SK-N-DZ (cell line): ENCODE measurements at places on chromosomes 7 and 10.
A peak's percentile ranks its signal among the peaks of the same experiment; 100 is the strongest.

- no peak for DNase-seq
Measured at GRCh38 chr10:31921031-31921430, 7.6 kb downstream of the ARHGAP12 start.

DNA sequence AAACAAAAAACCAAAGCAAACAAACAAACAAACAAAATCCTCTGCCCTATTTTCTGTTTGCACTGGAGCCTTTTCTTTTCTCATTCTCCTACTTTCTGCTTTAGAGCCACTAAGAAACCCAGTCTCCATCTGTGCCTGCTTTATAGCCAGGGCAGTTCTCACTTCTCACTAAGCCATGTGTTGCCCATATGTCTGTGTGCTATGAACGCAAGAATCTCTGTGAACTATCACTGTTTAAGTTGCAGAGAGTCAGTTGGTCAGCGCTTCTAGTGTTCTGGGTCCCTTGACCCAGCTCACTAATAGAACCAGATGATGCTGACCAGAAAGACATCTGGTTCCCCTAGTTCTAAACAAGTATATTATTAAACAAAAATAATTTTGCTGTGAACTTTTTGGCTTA lies 81.4 kb downstream of the FAM185A start:
- DNase-seq, result no peak

DNA sequence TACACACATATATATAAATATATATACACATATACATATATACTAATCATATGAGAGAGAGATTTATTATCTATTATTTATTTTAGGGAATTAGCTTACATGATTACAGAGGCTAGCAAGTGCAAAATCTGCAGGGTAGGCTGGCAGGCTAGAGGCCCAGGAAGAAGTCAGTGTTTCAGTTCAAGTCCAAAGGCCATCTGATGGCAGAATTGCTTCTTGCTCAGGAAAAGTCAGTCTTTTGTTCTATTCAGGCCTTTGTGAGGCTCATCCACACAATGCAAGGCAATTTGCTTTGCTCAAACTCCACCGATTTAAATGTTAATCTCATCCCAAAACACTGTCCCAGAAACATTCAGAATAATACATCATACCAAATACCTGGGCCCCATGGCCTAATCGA lies 2.6 kb upstream of the C10orf120 start:
- no peak for DNase-seq

GRCh38 chr10:131774681-131775085 lies 126.1 kb upstream of the PPP2R2D start:
- DNase-seq, result no peak

GRCh38 chr7:94556028-94556427 lies 46.4 kb downstream of the CASD1 start:
- DNase-seq, result no peak

DNA sequence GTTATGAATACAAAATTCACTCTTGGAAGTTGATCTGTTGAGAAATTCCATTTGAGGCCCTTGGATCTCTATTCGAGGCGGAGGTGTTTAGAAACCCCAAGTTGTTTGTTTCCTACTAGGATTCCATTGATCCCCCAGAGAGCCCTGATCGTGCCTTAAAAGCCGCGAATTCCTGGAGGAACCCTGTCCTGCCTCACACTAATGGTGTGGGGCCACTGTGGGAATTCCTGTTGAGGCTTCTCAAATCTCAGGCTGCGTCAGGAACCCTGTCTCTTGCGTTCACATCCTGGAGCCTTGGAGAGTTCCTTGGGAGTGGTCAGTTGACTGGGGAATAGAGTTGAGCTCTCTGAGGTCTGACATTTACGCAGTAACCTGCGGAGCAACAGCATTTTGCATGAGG lies 1.2 kb downstream of the CFAP69 start:
- no peak for DNase-seq

- DNase-seq, result no peak
Measured at GRCh38 chr7:45185028-45185863, 27.7 kb downstream of the RAMP3 start.

- DNase-seq, result no peak
Measured at GRCh38 chr10:79123547-79123963, 54.8 kb downstream of the ZMIZ1 start.

DNA sequence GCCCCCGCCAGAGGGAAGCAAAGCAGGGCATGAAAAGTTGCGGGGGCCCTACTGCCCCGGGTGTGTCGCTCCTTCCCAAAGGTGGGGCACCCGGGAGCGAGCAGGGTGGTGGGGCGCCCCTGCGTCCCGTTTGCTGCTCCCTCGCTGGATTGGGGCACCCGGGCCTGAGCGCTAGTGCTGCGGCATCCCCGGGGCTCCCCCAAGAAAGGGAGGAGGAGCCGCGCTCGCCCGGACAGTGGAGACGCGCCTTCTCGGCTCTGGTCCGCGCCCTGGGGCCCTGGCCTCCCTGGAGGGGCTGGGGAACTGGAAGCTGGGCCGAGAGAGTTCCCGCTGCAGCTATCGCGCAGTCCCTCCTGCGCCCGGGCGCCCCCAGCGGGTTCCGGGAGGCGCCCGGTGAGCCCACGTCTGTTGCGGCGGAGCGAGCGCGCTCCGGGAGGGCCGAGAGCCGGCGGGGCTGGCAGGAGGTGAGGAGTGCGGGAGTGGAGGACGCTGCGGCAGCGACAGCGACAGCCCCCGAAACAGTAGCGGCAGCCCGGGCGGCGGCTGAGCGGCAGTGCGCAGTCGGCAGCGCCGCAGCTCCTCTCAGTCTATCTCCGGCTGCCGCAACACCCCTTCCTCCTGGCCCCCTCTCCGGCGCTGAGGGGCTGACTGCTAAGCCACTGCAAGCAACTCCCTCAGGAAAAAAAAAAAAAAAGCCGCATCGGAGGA lies 504 bp upstream of the BMPER start:
- peak; percentile 57 for DNase-seq

DNA sequence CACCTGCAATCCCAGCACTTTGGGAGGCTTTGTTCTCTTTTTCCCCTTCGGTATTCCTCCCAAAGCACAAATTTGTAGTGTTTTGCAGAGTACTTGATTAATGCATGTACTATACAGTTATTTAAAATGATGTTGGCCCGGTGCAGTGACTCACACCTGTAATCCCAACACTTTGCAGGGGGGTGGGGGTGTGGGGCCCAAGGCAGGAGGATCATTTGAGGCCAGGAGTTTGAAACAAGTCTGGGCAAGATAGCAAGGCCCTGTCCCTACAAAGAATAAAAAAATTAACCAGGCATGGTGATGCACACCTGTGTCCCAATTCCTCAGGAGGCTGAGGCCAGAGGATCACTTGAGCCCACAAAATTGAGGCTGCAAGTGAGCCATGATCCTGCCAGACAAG lies 26.8 kb upstream of the FOXK1 start:
- no peak for DNase-seq

- DNase-seq, result no peak
Measured at GRCh38 chr10:119253433-119254174, 46.2 kb downstream of the GRK5 start.

GRCh38 chr7:17304926-17305325 lies 6.5 kb downstream of the AHR start:
- no peak for DNase-seq

DNA sequence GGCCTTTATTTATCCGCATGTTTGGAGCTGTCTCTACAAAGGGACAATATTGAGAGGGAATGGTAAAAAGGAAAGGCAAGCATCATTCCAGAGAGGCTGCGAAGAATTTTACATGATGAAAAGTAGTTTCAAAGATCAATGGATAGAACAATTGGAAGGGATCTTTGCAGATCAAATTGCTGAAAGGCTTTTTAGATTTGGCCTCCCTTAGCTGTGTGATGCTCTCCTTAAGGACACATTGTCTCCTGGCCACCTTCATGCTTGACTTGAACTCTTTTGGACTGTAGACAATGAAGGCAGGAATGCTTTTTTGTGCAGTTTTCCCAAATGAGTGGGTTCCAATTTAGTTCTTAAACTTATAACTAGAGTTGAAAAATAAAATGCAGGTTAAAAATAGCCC lies 344.7 kb downstream of the ARL4A start:
- DNase-seq, result no peak

- no peak for DNase-seq
Measured at GRCh38 chr7:22443370-22444180, 56.4 kb downstream of the STEAP1B start.

DNA sequence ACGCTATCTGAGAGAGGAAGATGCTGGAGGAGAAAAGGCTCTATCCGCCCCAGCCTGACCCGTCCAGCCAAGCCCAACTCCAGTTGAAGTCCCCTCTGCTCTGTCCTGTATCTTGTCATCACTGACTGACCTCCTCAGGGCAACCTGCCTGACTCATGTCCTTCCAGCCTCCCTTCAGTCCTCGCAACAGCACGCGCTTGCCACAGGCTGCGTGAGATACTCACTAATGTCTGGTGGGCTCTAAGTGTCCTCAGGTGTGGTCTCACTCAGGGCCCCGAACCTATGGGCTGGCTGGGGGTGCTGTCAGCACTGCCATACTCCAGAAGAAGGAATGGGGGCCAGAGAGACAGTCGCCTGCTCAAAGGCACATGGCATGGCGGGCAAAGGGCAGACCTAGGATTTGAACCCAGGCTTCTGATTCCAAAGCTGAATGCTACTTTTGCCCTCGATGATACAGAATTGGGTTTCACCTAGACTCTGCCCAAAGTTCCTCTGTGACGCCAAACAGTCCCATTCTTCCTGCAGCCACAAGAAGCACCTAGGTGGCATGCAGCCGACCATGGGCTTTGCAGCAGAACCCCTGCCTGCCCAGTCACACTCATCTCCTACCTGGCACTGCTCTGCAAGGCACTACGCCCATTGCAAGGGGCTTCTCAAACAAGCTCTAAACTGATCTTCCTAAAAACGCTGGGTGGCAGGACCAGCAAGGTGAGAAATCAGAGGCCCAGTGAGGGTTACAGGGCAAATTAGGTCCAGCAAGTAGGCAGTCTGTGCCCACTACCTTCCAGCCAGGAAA lies 8.5 kb downstream of the FAM53B start:
- no peak for DNase-seq

DNA sequence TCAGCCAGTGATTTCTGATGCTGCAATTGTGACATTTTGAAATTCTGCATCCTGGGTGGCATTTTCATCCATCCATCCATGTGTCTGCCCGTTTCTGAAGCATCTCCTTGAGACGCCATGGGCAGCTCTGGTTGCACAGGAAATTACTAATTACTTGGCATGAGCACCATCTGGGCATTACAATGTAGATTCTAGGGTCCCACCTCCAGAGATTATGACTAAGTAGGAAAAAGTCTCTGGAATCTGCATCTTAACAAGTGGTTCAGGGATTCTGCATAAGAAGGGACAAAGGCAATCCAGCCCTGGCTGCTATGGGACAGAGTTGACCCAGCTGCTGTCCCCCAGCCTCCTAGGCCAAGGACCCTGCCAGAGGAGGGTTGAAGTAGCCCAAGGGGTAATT lies 65.3 kb downstream of the CUZD1 start:
- no peak for DNase-seq

- DNase-seq, result peak; percentile 56
Measured at GRCh38 chr7:74061840-74062539, 21.6 kb upstream of the LIMK1 start.

- DNase-seq, result no peak
Measured at GRCh38 chr7:135253851-135254771, 20.5 kb downstream of the STRA8 start.

DNA sequence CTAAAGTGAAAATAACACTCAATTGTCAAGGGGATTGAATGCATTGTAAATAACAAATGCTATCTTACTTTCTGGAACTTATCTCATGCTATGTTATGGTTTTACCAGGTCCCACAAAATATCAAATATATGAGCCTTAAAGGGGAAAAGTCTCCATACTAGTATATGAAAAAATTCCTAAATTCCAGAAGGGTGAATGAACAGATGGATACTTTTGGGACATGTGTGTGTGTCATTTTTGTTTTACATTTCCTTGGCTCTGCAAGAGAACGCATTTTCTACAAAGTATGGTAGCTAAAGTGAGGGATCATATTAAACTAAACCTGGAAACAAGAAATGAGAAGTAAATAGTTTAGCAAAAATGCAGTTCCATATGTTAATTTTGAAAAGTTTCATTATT lies 682.8 kb downstream of the INHBA start:
- no peak for DNase-seq

- no peak for DNase-seq
Measured at GRCh38 chr10:69406302-69406811, 10.4 kb downstream of the TACR2 start.

DNA sequence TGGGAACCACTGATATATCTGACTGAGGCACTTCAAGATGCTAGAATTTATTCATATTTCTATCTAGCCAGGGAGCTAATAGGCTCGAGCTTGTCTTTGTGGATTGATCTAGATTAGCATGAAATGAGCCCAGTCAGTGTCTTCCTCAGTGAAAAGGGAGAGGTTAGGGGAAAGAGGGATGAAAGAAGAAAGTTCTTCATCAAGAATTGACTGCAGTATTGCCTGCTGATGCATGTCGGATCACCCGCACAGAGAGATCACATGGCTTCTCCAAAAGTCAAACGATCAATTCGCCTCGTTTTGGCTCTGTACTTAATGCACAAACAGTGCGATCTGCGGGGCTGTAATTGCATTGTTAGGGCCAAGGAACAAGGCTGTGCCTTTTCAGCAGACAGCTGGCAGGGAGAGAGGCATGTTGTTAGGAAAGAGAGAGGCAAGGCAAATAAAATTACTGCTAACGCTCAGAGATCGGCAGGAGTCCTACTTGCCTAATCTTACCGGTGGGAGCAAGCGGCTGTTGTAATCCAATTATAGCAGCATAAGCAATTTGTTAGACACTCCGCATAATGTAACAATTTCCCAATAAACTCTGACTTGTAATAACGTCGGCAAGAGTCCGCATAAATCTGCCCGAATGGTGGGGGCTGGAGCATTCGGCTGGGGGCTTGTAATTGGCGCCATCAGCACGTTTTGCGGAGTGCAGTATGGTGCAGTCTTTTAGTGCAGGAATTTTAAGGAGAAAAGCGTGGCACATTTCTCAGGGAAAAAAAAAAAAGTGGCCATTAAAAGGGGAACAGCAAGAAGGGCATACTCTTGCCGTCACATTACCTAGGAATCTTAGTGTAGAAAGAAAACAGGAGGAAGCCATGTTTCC lies 102.1 kb downstream of the POLL start:
- DNase-seq, result peak; percentile 87

GRCh38 chr10:76560338-76560737 lies 1077.3 kb downstream of the KCNMA1 start:
- no peak for DNase-seq

GRCh38 chr10:111656066-111656465 lies 527.5 kb downstream of the GPAM start:
- DNase-seq, result no peak

GRCh38 chr7:128104108-128104742 lies 73.0 kb upstream of the LRRC4 start:
- peak; percentile 58 for DNase-seq

DNA sequence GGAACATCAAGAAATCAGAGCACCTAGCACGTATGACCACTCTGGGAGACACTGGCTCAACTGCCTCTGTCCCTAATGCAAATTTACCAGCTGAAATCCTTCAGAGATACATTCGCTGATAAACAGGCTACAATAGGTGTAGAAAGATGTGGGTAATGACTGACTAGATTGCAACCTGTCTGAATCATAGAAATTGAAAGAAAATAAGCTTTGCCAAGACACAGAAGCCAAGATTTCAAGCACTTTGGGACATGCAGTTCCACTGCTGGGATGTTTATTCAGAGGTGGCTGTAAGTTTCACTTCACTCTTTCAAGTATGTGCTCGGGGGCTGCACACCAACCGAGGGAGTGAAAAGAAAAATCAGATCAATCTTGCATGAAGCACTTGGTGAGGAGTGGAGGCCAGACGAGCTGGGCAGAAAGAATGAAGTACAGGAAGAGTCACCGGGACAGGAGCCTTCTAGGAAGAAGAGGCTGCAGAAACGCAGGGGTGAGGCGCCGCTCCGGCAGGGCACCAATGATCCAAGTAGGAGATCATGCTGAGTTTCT lies 276.7 kb downstream of the PARD3 start:
- DNase-seq, result no peak

- DNase-seq, result no peak
Measured at GRCh38 chr10:78865931-78866717, 202.6 kb upstream of the ZMIZ1 start.
